H1 (cell line): ENCODE measurements at places on chromosomes 4 and X. TPM values are rescaled to one million over a fixed set of nuclear protein-coding genes. Genes with fewer than 3 reads are reported as not detected.

DNA sequence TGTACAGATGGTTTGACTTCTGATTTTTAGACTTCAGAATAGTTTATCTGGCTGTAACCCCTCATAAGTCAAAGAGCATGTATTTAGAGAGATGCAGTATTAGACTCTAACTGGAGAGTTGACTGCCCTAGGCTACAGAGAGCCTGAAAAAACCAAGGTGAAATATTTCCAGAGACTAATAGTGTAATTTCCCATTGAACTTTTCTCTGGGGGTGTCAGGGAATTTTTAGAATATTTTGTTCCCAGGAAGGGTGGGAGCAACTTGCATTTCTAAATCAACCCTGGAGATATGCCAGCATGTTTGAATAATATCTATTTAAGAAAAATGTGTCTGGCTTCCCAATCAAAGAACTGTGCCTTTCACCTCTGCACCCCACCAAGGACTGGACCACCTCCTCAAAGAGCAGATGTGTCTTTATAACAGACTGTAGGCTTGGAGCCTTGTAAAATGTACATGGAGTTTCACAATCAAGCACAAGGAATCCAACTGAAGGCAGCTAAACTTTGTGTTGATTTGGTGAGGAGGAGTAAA, 2.0 kb downstream of the ANXA3 start:
- no peak for DNase-seq

DNA sequence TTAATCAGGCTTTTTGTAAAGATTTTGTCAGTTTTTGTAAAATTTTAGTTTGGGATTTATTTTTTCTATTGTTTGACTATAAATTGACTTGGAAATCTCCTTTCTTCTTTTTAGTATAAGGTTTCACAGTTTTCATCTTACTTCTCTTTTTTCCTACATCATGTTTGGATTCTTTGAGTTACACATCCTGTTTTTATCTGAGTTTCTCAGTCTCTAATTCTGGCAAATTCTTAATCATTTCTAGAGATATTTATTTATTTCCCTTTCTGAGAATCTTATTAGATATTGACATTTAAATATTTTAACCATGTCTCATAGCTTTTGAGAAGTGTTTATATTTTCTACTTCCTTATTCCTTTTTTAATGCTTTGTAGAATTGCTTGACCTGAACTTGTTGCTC, 20.7 kb downstream of the USP53 start:
- DNase-seq = no peak

- no peak for DNase-seq
Measured at GRCh38 chr4:153222707-153223426, 18.6 kb downstream of the TRIM2 start.

DNA sequence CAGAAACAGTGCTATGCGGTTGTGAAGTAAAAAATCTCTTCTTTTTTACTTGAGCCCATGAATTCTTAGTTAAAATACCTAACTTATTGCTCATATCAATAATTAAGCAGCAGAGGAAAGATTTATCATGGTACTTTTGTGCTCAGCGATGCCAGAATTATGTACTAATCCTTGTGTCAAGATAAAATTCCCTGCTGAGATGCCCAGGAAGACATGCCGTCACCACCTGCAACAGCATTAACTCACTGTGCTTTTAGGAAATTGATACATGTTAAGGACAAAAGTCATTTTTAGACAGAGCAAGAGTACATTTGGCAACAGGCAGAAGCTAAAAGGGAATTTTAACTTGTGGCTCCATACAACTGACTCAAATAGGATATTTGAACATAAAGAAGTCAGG, 138.9 kb downstream of the NPNT start:
- DNase-seq = no peak

GRCh38 chrX:104968241-104968640, 252.3 kb downstream of the TEX13A start:
- DNase-seq = no peak

- no peak for DNase-seq
Measured at GRCh38 chrX:37608156-37608555, 36.7 kb downstream of the LANCL3 start.

DNA sequence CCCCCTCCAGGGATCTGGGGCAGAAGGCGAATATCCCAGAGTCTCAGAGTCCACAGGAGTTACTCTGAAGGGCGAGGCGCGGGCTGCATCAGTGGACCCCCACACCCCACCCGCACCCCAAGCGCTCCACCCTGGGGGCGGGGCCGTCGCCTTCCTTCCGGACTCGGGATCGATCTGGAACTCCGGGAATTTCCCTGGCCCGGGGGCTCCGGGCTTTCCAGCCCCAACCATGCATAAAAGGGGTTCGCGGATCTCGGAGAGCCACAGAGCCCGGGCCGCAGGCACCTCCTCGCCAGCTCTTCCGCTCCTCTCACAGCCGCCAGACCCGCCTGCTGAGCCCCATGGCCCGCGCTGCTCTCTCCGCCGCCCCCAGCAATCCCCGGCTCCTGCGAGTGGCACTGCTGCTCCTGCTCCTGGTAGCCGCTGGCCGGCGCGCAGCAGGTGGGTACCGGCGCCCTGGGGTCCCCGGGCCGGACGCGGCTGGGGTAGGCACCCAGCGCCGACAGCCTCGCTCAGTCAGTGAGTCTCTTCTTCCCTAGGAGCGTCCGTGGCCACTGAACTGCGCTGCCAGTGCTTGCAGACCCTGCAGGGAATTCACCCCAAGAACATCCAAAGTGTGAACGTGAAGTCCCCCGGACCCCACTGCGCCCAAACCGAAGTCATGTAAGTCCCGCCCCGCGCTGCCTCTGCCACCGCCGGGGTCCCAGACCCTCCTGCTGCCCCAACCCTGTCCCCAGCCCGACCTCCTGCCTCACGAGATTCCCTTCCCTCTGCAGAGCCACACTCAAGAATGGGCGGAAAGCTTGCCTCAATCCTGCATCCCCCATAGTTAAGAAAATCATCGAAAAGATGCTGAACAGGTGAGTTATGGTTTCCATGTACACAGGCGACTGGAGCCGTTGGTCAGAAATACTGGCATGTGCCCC, at the start of gene CXCL1:
Gene CXCL1 (plus strand): TSS at position 264 of the 926 bp plus-strand sequence. CDS start 78 bp downstream, at position 342.
- DNase-seq = peak; percentile 70

DNA sequence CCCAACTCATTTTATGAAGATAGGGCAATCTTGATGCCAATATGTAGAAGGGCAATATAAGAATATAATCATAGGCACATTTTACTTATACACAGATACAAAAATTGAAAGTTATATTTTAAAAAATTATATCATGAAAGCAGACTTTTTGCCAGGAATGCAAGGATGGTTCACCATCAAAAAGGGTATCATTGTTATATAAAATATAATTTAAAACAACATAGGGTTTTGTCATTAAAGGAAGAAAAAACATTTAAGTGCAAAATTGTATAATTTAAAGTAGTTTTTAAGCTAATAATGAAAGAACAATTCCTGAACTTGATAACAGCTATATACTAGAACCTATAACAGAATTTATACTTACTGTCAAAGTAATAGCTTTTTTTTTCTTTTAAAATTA, 15.9 kb downstream of the AREG start:
- DNase-seq = no peak

GRCh38 chrX:20374900-20375438, 108.3 kb upstream of the RPS6KA3 start:
- DNase-seq = no peak

DNA sequence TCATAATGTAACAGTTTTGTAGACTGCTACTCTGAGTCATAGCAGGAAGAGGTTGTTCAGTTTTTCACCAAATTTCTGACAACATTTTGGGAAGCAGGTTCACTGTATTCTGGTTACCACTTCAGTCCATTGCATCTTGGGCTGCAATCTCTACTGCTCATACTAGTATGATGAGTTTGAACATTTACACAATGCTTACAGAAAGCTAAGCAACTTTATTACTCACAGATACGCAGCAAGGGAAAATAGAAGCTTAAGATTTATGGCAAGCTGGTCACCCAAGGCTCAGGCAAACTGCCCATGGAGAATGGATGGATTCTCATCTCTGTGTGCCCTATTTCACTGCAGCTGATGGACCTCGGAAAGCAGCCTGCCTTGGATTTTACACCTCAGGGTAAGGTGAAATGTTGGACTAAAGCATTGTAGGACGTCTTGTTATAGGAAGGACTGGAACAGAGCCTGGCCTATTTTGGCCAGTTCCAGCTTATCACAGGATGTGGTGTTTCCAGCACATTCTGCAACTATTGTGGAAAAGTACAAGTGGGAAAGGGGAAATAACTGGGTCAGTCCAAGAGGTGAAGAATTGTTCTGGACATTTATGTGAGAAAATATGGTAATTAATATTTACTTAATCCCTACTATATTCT, 887.1 kb upstream of the AGA start:
- DNase-seq = no peak

GRCh38 chrX:51608126-51608525, 10.6 kb downstream of the CENPVL3 start:
- DNase-seq = no peak

DNA sequence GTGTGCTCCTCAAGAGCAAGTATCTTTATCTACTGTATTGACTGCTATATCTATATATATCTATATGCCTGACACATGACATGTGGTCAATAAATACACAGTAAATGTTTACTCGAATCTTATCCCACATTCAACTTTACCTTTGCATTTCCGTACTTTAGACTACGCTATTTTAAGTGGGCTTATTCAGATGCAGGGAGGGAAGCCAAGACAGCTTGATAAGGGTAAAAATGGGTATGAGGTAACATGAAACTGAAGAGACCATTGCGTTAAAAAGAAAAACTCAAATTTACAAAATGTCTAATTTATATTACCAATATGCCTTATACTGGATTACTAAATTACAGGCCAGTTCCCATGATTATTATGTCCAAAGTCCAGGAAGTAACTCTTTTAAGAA, 17.8 kb downstream of the SEPSECS start:
- no peak for DNase-seq

DNA sequence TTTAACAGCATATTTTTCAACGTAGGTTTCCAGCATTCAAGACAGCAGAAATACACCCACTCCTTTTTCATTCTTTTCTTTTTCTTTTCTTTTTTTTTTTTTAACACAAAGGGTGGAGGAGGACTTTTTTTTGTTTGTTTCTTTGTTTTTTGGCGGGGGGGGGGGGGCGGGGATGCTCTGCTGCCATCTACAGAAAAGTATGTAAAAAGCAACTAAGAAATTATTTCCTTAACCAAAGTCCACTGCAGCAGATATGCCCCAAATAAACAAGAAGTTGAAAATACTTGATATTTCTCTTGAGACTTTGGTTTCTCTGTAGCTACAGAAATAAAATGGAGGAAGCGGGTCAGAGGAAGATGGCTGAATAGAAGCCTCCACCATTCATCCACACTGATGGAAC, 63.2 kb upstream of the PBDC1 start:
- DNase-seq = no peak

GRCh38 chrX:149074398-149074797, 430.7 kb downstream of the IDS start:
- no peak for DNase-seq

DNA sequence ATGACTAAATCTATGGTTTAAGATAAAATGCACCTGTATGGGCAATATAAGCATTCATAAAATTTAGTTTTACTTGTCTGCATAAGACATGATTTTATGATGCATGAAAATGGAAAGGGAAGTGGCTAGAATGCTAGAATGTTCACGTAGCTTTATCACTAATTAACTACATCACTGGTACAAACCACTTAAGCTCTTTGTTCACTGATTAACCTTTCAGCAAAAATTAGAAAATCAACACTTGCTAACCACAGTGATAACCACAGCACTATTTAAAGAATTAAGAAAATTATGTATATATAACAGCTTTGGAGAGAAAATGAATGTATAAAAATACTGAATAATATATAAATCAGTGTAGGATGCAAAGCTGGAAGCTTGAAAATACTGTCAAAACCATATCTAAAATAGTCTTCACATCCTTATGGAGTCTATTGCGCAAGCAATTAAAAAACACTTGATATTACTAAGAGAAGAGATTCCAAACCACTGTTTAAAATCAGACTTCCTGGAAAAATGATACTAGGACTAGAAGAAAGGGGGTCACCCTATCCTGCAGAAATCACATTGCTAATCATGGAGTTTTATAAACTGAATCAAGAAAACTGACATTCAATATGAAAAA, 51.9 kb downstream of the EFHC2 start:
- DNase-seq = no peak

DNA sequence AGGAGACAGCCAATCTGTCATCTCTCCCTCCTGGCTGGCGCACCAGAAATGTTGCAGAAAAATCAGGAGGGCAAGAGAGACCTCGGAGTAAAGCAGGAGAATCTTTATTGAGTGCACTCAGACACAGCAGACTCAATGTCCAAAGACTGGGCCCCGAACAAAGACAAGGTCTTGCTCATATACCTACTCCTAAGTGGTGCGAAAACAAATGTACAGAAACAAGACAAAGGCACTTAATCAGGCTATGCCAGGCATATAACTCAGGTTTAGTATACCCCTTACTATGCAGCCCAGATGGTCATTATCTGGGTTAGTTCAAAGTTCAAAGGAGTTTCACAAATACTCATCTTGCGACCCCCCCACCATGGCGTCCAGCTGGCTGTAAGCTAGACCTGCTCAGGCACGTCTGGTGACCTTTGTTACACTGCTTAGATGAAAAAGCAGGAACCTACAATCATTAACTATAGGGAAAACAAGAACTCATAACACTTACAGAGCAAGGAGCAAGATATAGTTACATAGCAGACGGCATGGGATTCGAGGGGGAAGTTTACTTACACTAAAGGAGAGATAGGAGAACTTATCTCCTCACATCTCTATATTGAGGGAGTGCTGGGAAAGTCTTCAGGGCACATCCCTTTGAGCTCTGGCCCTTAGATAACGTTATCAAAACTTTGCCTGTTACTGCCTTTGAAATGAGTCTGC, 27.5 kb downstream of the SULT1E1 start:
- no peak for DNase-seq

- no peak for DNase-seq
Measured at GRCh38 chr4:88720451-88721428, 23.1 kb upstream of the NAP1L5 start.

GRCh38 chr4:79850626-79851025, 222.4 kb downstream of the ANTXR2 start:
- no peak for DNase-seq

DNA sequence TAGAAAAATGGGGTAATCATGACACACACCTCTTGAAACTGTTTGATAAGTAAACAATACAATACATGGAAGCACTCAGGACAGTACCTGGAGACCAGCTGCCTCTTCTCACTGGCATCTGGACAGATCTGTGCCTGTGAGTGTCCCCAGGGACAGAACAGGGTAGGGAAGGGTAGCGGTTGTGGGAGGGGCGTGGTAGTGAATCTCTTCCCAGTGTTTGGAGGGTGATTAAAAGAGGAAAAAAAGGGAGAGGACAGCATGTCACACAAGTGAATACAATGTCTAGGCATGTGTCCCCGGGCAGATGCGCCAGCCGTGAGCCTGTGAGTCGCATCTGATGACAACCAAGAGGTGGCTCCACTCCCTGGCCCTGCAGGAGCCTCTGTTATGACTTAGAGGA, 138.8 kb upstream of the MSX1 start:
- no peak for DNase-seq

The PAGE1 gene
- polyA plus RNA-seq = not detected in 2 replicates

The GAGE2A gene
- not detected in 2 replicates for polyA plus RNA-seq

The JCHAIN gene
- polyA plus RNA-seq = not detected in 2 replicates

The UGT2B7 gene
- not detected in 2 replicates for polyA plus RNA-seq

The EGFL6 gene
- polyA plus RNA-seq = 1.1 TPM in 2 replicates
